GM04503 (cell line): ENCODE measurements at places on chromosomes 4 and X.

DNA sequence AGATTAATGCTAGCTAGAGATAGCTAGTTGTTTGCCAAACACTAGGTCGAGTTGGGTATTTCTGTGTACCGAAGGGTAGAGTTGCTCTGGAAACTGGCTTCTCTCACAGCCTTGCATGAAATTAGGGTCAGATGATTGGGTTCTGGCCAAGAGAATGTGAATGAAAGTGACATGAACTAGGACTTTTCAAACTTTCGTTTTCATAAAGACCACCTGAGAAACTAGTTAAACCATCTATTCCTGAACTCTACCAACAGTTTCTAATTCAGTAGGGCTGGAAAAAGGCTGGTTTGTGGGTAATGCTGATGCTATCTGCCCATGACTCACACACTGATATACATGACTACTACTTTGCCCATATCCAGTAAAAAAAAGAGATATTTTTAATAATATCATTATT is 157.6 kb downstream of the GASK1B start:
- DNase-seq, result no peak

DNA sequence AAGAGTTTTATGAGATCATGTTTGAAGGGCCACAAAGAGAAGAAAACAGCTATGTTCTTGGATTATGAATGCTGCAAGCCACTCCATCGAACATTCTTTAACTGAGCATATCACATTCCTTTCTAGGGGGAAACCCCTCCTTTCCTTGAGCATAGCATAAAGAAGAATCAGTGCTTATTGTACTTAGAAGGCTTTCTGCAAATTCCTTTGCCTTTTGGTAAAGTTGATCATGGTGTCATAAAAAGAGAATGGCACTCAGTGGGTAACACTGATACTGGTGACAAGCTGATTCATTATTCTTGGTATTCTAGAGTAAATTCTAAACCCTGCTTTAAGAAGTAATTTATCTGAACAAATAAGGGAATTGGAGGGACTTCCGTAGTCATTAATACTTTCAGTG is 88.5 kb upstream of the GPR34 start:
- peak; percentile 51 for DNase-seq

- DNase-seq, result no peak
Measured at GRCh38 chr4:97013309-97013708, 1130.0 kb downstream of the STPG2 start.

DNA sequence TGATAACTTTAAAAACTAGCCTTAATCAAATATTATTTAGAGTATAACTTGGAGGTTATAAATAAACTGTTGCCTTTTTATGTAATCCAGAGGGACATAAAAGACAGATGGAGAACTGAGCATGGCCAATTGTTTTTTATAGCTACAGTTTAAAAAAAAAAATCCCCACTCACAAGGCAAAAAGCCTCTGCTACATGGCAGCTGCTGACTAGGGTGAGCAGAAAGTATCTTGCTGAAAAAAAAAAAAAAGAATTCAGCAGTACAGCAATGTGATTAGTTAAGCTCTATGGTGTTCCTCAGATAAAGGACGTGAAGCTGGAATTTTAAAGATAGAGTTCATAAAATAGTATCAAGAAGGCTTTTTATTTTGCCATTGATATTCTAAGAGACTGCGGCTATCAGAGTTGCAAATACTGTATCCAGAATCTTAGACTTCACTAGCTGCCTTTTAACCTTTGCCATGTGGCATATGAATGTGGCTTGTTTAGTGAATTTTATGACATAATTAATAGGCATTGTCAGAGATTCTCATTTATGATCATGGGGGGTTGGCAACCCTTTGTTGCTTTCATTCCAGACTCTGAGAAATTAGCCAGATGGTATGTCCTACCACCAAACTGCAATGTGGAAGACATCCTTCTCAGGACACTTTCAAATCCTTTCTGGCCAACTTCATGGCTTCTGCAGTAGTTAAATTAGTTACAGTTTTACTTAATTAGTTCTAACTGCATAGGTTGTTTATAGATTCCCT is 498.0 kb downstream of the STPG2 start:
- DNase-seq, result no peak

DNA sequence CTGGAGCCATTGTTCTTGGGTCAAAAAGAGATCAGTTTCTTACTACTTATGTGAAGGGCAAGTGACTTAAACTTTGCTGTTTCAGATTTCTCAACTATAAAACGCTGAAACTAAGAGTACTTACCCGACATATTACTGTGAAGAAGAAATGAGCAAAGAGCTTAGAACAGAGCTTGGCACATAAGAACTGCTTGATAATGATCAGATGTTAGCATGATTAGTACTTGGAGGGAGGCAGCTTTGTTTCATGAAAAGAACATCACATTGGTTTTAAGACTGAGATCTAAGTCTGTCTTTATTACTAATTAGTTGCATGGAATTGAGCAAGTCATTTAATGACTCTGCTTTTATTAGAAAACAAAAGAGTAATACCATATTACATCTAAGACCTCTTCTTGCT is 169.1 kb downstream of the ARHGAP24 start:
- DNase-seq, result no peak

- DNase-seq, result no peak
Measured at GRCh38 chr4:98319021-98319420, 57.8 kb downstream of the RAP1GDS1 start.

DNA sequence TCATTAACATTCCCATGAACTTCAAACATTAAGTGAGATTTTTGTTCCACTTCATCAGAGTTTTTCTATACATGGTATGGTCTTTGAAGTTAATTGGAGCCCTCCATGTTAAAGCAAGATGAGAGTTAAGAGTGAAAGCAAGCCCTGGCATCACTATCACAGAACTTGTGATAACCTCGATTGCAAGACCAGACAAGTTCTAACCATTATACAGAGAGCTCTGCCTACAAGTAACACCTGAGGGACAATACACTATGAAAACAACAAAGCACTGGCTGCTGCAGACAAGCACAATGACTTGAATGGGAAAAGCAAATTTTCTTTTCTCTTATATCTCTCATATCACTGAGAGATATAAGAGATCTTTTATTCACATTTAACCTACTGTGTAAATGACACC is 126.6 kb upstream of the GYPA start:
- no peak for DNase-seq
